Kidney glomerular epithelial cell (primary cell): ENCODE measurements at places on chromosomes 16 and 17.

DNA sequence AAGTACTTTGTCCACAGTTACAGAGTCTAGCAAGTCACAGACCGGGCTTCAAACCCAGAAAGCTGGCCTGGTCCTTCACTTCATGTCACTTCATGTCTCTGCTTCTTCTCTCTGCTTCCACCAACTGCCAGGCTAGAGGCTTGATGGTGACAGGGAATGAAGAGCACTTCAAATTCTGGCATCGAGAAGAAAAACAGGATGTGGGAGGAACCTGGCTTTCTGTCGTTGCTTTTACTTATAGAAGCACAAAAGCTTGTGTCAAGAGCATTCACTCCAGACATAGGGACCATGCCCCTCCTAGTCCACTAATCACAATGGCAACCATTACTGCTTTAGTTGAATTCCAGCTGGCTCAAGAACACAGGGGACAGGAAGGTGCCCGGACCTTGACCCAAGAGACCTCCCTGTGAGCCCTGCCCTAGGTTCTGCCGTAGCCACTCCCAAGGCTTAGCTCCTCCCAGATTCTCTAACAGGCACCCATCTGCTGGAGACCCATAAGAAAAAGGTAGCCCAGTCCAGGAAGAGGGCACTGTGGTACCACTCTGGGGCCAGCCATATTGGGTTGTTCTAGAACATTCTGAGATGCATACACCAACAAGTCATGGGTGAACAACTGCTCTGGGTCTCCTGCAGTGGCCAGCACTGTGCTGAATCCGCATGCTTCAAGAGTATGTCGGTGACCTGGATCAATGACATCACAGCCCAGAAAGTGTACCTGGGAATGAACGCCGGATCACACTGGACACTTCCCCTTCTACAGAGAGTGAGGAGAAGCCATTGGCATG, 181.8 kb downstream of the C16orf95 start:
- no peak for DNase-seq

GRCh38 chr16:59887856-59888255, 1153.7 kb upstream of the GOT2 start:
- no peak for DNase-seq

GRCh38 chr17:2419486-2419885, 18.6 kb upstream of the MNT start:
- DNase-seq: no peak

DNA sequence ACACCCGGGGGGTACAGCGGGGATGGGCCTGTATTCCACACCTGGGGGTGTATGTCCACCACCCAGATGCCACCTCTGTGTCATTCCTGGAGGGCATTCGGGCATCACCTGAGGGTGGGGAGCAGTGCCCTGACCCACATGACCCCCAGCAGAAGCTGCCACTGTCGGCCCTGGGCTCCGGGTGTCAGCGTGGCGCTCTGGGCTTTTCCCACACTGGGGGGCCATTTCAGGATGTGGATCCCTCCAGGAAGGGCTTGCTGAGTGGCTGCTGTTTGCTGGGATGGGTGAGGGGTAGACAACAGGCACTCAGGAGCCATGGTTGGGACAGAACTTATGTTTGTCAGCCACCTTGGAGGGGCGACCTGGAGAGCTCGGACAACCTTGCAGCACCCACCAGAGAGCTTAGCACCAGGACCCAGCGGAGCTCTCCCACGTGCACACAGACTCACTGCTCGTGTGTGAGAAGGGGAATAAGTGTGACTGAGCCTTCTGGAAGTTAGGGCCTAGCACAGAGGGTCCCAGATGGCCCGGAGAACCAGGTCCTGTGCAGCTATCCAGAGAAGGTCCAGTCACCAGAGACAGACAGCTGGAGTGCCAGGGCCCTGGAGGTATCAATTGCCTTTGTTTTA, 102.7 kb downstream of the METRNL start:
- DNase-seq: no peak

DNA sequence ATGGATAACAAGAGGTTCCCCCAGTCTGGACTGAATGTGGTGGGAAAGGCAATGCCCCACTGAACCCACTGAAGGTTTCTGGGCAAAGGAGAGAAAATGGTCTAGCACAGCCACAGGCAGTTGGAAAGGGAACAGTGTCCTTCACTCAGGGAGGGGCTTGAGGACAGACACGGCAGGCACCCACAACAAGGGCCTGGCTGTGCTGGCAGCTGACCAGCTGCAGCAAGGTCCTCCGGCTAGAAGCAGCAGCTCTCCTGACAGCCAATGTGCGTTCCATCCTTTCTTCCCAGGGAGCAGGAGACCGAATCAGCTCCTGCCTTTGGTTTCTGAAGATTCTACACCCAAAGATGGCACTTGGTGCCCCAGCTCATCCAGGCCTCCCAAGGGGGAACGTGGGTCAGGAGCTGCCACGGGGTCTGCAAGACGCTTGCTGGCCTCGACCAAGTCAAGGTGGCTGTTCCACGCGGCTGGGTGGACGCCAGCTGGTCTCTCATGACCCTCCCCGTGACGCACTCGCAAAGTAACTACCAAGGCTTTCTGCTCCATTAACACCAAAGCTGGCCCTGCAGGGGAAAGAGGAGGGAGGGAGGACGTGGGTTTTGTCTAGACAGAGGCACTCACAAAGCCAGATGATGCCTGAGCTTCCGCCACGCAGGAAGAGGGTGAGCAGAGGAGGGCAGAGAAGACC, 11.1 kb downstream of the ABR start:
- no peak for DNase-seq

DNA sequence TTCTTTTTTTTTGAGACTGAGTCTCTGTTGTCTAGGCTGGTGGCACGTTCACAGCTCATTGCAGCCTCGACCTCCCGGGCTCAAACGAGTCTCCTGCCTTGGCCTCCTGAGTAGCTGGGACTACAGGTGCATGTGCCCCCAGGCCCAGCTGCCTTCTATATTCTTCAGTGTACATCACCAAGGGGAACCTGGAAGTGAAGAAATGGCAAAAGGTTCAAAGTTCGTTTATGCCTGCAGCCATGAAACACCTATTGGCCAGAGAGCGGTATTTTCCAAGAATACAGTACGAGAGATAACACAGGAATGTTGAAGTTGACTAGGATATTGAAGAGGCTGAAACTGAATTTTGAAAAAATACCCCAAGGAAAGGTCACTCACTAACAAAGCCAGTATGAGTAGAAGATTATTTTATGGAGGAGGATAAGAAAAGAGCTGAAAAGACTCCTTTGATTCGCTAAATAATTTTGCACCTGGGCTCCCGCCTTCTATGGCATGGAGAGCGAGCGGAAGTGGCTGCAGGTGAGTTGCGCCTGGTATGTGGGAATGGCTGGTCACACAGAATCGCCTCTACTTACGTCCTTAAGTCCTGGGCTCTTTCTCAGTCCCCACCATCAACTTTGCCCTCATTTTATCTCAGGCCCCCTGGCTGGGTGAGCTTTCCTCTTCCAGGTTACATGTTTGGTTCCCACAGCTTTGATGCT, 9.8 kb downstream of the ST6GALNAC1 start:
- no peak for DNase-seq

GRCh38 chr17:40431231-40431602, 12.0 kb upstream of the IGFBP4 start:
- no peak for DNase-seq

DNA sequence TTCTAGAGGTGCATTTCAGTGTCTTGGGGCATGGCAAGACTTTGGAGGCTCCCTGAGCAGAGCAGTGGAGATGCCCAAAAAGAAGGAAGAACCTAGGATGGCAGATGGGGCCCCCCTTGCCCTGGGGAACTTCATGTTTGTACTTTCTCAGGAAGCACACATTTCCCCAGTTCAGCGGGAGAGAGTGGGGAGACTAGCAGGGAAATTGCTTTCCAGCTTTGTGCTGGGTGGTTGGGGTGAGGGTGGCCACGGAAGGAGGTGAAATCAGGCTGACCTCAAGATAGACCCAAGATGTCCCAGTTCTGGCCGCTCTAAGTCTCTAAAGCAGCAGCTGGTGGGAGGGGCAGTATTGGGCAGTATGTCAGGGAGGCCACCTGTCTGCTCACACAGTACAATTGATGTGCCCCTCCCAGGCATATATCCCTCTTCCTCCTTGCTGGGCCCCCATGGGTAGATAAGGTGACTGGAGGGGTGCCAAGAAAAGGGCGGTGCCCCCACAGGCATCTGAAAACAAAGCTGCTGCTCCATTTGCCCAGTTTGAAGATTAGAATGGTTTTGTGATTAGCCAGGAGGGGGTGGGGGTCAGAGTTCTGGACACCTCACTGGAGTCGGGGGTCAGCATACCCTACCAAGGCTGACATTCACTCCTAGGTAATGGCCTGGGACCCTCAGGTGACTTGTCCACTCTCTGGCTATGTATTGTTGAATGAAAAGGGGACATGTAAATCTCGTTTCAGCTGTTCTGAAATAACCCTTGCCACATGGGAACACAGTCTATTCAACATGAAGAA, 17.1 kb upstream of the NAGLU start:
- DNase-seq: no peak

DNA sequence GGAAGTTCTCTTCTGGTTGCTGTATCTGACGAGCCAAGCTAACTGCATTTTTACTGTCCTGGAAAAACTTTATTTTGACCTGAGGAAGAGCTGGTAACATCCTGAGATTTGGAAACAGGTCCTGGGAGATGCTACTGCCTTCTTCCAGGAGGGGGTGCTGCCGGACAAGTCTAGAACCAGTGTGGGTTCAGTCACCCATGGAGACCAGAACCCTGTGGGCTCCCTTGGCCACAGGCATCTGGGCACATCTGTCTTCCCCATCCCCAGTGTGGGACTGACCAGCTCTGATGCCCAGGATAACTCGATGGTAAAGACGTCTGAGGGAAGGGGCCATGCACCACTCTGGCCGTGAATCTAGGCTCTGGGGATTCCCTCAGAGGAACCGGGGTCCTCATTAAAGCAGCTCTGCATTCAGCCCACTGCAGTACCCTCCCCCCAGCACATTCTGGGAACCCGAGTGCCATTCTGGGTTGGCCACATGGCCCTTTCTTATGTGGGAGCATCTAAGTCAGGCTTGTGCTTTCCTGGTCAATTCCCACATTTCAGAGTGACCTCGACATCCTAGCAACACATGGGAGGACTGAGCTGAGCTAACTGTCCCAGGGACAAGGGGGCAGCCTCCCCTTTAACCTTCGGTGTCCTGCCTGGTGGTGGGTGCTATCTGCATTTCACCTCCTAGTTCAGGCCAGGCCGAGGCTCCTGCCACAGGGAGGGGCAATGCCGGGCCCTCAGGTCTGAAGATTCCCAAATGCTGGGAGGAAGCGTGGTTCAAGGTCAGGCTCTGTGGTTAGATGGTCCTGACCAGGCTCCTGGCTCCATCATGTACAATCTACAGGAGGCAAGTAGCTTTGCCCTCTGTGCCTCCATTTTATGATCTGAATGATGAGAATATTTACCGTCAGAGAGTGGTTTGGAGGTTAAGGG, 6.4 kb downstream of the C16orf86 start:
- peak; percentile 43 for DNase-seq

GRCh38 chr17:32159586-32160438, 17.5 kb downstream of the RHOT1 start:
- DNase-seq: no peak

GRCh38 chr17:1590029-1590746, 27.6 kb upstream of the PITPNA start:
- peak; percentile 61 for DNase-seq

DNA sequence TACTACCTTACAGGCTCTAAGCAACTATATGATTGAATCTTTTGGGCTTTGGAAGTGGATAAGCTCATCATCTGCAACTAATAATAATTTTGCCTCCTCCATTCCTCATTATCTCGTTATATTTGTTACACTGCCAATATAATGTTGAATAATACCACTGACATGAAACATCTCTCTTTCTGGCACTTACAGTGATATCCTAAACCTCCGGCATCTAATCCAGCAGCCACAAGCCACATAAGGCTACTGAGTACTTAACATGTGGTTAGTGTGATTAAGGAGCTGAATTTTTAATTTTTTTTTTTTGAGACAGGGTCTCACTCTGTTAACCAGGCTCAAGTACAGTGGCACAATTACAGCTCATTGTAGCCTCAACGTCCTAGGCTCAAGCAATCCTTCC, 9.6 kb downstream of the CDC42EP4 start:
- DNase-seq: no peak

GRCh38 chr16:88327561-88328312, 55.0 kb upstream of the ZNF469 start:
- DNase-seq: no peak

- no peak for DNase-seq
These were observed 5.6 kb downstream of the GLG1 start for GRCh38 chr16:74601126-74601871.

DNA sequence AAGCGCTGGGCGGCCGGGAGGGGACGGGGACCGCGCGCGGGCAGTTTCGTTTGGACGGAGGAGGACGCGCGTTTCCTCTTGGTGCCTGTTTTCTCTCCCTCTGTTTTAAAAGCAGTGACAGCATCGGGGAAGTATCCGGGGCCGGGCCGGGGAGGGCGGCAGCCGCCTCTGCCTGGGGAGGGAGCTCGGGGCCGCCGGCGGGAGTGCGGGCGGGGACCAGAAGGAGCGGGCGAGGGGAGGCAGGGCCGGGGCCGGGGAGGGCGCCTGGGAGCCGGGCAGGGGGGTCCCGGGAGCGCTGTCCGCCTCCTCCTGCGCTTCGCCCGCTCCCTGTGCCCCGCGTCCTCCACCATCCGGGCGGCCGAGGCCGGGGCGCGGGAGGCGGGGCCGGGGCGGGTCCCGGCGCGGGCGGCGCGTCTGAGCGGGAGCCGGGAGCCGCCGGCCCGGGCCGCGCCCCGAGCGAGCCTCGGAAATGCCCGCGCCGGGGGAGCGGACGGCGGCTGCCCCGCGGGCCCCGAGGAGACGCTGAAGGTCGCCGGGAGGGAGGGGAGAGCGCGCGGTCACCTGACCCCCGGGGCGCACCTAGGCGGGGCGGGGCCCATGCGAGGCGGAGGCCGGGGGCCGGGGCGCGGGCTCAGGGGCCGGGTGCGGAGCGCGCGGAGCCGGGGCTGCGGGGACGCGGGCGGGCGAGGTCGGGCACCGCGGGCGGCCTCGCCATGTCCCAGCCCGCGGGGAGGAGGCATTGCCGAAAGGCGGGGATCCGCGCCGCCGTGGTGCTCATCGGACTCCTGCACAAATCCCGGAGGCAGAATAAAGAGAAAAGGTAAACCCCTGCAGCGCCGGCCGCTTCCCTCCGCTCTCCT, 57.3 kb downstream of the RAP1GAP2 start:
- peak; percentile 24 for DNase-seq

DNA sequence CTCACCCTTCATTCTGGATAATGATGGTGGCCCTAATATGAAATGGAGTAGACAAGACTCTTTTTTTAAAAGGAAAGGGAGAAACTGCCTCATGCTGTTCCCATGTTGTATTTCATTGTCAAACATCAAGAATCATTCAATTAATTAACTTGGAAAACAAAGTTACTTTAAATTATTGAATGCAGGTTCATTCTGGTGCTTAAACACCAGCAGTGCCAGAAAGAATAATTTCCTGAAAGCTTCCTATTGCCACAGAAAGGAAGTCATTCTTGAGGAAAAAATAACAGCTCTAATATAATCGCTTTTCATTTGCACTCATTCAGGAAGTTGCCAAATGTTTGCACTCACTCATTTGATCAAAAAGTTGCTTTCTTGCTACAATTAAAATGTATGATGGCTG, 497.1 kb upstream of the CDH11 start:
- no peak for DNase-seq

DNA sequence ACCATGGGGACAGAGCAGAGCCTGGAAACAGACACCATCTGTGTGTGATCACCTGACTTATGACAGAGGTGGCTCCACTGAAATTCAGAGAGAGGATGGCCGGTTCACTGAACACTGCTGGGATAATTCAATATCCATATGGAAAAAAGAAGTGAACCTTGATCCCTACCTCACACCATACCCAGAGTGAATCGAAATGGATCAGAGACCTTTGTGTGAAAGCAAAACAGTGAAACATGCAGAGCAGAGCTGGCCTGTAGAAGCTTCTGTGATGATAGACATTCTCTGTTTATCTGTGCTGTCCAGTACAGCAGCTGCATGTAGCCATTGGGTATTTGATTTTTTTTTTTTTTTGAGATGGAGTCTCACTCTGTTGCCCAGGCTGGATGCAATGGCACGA, 20.3 kb downstream of the ADCY7 start:
- DNase-seq: no peak
